Fibroblast of skin of left quadriceps (primary cell): ENCODE measurements at places on chromosomes 2 and 18.

- DNase-seq = no peak
Observed at GRCh38 chr2:133814890-133815289, 246.6 kb upstream of the NCKAP5 start.

DNA sequence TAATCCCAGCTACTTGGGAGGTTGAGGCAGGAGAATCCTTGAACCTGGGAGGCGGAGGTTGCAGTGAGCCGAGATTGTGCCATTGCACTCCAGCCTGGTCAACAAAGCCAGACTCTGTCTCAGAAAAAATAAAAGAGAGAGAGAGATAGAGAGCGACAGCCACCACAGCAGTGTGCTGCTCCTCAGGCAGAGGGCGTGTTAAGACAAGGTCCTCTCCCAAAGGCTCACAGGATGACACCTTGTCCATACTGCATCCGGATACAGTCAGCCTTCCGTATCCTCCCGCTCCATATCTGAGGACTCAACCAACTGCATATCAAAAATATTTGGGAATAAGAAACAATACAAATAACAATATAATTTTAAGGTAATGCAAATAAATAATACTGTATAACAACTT lies 20.1 kb downstream of the ARL4C start:
- no peak for DNase-seq

GRCh38 chr18:78455386-78455785 lies 524.2 kb upstream of the SALL3 start:
- no peak for DNase-seq

DNA sequence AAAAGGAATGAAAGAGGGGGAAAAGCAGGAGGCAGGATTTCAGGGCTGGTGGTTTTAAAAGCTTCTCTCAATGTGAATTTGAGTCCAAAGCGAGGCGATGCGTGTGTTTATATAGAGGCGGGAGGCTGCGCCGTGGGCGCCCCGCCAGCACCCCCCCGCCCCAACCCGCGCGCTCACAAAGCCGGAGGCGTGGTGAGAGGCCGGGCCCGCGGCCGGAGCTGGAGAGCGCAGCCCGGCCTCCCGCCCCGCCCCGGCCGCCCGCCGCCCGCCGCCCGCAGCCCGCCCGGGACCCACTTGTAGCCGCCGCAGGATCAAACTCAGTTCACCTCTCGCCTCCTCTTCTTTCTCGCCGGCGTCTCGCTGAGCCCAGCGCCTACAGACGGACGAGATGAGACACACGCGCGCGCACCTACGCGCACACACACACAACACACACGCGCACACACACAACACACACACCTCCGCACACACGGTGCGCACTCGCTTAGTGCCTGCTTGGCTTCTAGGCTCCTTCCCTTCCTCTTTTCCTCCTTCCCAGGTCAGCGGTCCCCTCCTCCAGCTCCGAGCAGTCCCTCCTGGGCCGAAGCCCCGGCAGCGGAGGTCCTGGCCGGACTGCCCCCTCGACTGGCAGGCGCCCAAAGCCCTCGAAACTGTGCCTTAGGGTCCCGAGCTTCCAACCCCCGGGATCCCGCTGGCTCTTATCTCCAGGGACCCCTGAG lies 1.3 kb upstream of the CYP26B1 start:
- DNase-seq = no peak

GRCh38 chr2:189372688-189373257 lies 68.5 kb upstream of the WDR75 start:
- DNase-seq = no peak

- no peak for DNase-seq
Observed at GRCh38 chr2:17918789-17919188, 40.3 kb downstream of the KCNS3 start.

- peak; percentile 36 for DNase-seq
Observed at GRCh38 chr2:39160982-39161381, 40.1 kb upstream of the SOS1 start.

- no peak for DNase-seq
Observed at GRCh38 chr2:60498127-60498815, 55.2 kb downstream of the BCL11A start.

DNA sequence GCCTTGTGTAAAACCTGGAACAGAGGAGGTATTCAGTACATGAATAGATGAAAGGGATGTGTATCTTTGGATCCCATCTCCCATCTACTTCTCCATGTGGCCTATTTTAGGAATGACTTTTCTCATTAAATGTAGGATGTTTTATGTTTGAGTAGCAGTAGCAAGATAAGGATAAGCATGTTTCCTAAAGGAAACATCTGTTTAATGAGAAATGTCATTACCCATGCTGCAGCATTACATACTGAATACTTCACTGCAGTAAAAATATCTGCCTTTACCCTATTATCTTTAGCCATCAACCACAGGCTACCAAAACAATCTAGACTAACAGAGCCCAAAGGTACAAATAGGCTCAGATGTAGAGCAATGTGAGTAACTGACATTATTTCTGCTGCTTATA lies 419.2 kb upstream of the CYRIA start:
- DNase-seq = peak; percentile 23

DNA sequence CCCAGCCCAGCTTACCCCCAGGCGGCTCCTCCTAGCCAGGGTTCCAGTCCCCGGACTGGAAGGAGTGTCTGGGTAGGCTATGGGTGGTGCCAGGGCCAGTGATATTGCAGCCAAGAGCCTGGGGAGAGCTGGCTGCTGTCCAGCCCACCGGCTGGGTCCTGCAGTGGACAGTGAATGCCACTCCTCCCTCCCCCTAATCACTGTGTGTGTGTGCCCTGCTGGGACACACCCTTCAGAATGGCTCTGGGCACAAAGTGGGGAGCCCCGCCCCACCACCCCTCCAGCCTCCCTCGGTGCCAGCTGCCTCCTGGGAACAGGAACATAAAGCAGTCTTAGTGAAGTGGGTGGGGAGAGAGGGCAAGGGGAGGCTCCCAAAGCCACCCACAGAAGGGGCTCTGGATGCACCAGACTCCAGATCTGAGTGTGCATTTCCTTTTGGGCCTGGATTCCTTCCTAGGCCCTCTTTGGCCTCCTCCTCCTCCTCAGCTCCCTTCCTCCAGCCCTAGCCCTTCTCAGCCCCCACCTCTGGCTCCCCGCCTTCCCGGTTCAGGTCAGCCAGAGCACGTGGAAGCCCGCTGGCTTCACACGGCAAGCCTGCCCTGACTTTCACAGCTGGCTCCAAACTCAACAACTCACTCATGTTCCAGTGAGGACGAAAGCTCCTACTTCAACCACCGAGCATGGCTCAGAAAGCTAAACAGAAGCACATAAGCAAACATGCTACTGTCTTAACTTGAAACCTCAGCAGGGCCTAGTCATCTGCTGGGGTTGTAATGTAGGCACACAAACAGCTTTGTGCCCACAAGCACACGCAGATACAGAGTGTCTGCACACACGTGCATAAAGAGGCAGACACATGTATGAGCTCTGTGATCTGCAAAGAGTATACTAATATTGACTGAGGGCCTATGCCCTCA lies 209.2 kb upstream of the SMAD2 start:
- DNase-seq = no peak

- DNase-seq = no peak
Observed at GRCh38 chr18:10863026-10863425, 286.3 kb downstream of the PIEZO2 start.

- no peak for DNase-seq
Observed at GRCh38 chr2:174510583-174511189, 23.9 kb upstream of the GPR155 start.

GRCh38 chr2:8159211-8159965 lies 522.5 kb upstream of the ID2 start:
- DNase-seq = no peak

GRCh38 chr2:199419428-199419827 lies 38.3 kb downstream of the SATB2 start:
- no peak for DNase-seq

- DNase-seq = no peak
Observed at GRCh38 chr18:50080316-50080715, 114.6 kb downstream of the MYO5B start.

DNA sequence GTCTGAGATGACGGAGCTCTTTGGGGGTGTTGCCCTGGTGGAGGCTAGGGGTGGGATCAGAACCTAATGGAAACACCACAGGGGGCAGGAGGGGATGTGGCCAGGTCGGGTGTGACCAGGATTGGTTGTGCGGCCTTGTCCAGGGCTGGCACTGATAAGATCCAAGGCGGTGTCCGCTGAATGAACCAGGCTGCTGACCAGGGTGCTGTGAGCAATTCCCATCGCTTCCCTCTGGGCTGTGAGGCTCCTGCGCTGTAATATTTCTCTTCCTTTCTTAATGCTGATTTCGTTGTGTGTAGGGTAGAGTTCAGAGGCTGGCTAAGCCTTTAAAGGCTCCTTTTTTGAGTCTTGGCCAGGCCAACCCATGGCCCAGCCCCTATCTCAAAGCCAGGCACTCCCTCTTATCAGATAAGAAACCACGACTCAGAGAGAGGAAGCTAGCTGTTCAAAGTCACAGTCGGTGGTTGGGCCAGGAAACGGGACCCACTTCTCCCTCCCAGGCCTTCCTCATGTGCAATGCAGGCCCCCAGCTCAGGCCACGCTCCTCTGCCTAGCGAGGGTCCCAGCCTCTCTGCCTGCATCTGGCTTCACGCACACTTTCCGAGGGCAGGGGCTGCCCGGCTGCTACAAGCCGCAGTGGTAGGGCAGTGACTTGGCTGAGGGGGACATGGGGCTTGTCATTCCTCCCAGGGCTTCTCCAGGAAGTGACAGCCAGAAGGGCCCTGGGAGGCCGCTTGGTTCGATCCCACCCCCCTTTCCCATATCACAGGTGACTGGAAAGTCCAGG lies 26.0 kb upstream of the FOSL2 start:
- no peak for DNase-seq

DNA sequence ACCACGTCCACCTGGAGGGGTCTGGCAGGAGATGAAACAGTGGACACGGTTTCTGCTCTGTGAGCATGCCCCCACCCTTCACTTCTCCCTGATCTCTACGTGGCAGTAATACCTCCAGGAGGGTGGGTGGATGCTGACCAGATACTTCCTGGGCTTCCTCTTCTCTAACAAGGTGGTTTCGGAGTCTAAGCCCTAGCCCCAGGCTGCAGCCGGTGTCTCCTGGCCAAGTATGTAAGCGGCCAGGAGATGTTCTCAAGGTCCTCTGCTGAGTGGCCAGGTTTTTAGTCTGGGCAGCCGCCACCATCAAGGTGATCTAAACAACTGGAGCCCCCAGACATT lies 101.8 kb upstream of the ASB18 start:
- DNase-seq = no peak

GRCh38 chr2:226609366-226609765 lies 190.3 kb downstream of the IRS1 start:
- DNase-seq = peak; percentile 74

- no peak for DNase-seq
Observed at GRCh38 chr2:135255208-135255607, 203.1 kb downstream of the RAB3GAP1 start.

- DNase-seq = peak; percentile 91
Observed at GRCh38 chr2:15169326-15170069, 391.6 kb downstream of the NBAS start.

DNA sequence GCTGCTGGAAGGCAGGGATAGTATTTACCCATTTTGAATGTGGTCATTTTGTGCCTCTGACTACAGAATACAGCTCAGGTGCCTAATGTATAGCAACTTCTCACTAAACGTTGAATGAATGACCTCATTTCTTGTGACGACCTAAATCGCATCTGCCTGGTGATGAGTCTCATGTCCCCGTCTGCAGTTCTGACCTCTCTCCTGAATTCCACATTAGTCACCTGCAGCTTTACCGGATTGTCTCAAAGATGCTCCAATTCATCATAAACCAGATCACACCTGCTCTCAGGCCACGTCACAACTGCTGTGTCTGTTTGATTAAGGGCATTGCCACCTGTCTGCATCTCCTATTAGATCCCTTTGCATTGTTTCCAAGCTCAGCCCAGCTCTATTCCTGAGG lies 133.6 kb upstream of the MYT1L start:
- no peak for DNase-seq

GRCh38 chr2:102082571-102083392 lies 59.8 kb upstream of the IL1R1 start:
- DNase-seq = peak; percentile 72

GRCh38 chr2:171150694-171151285 lies 9.9 kb downstream of the TLK1 start:
- DNase-seq = no peak

- DNase-seq = peak; percentile 97
Observed at GRCh38 chr18:3816610-3817363, 366.8 kb downstream of the TGIF1 start.
